H9 (cell line): ENCODE measurements at places on chromosomes 12 and 14. TPM values are rescaled to one million over a fixed set of nuclear protein-coding genes. Genes with fewer than 3 reads are reported as not detected.

- DNase-seq: peak; percentile 91
- peaks cover 4% of the 10 kb centered on the region; the same call in 1 of the 2 replicates for H3K4me1 ChIP-seq
- H3K27me3 ChIP-seq: no peaks in the 10 kb centered on the region
- peak overlapping the region; percentile 89 for H3K4me3 ChIP-seq
- H3K27ac ChIP-seq: no peak overlapping the region
Observed at GRCh38 chr14:75295491-75296345, 17.1 kb downstream of the FOS start.

LPAR5 gene
- 0.22 TPM in 2 replicates for total RNA-seq

GRCh38 chr14:49770212-49770817 is 2.4 kb downstream of the KLHDC2 start:
- H3K4me1 ChIP-seq: peaks cover 5% of the 10 kb centered on the region
- DNase-seq: no peak
- peak overlapping the region; percentile 55; the same call in 2 of the 3 replicates for H3K4me3 ChIP-seq
- H3K27me3 ChIP-seq: no peaks in the 10 kb centered on the region
- peaks cover under 1% of the 10 kb centered on the region; the same call in 2 of the 3 replicates for H3K36me3 ChIP-seq

- no peak for DNase-seq
- no peak overlapping the region for H3K4me3 ChIP-seq
- no peaks in the 10 kb centered on the region for H3K27me3 ChIP-seq
- no peaks in the 10 kb centered on the region; the same call in 1 of the 2 replicates for H3K4me1 ChIP-seq
- H3K27ac ChIP-seq: no peak overlapping the region
Observed at GRCh38 chr12:14654842-14655241, 41.6 kb downstream of the GUCY2C start.

GRCh38 chr12:112961074-112961473 is 17.2 kb upstream of the OAS2 start:
- peaks cover 10% of the 10 kb centered on the region for H3K36me3 ChIP-seq
- DNase-seq: no peak
- H3K27me3 ChIP-seq: no peaks in the 10 kb centered on the region
- no peak overlapping the region for H3K27ac ChIP-seq
